ENCODE measurements at places on chromosomes 1 and 21.

- no peak for DNase-seq
Measured at GRCh38 chr1:193333166-193333565, 146.8 kb upstream of the B3GALT2 start.

DNA sequence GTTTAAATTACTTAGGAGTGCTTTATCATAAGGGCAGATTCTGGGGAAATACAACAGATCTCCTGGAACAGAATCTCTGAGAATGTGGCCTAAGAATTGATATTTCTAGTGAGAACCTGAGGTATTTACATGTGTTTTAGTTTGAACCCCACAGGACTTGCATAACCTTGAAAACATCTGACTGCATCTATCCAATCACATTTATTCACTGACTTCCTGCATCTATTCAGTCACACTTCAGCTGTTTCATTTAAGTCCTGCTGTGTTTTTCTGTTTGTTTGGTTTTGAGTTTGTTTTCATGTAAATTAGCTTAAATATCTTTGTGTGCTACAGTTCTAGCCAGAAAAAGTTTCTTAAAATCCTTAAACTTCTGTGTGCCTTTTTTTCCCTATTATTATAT lies 1260.7 kb downstream of the PLA2G4A start:
- DNase-seq, result no peak

GRCh38 chr21:33026878-33027400 lies 1.2 kb downstream of the OLIG2 start:
- DNase-seq, result no peak

- DNase-seq, result no peak
Measured at GRCh38 chr1:214573386-214574318, 22.2 kb upstream of the PTPN14 start.

DNA sequence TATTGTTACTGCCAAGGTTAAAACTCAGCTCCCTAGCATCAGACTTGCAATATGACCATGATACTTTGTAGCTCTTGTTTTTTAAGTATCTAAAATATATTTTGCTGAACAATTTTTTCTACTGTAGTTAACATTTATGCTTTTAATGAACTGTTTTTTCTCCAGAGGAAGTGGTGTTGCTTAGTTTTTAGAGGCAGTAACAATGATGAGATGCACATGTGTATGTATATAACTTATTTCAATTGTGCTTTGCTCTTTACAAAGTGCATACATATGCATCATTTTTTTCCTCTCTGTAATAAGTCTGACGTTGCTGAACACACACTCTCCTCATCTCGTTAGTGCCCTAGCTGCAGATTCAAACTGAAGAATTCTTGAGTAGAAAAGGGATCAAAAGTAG lies 418.8 kb downstream of the ZP4 start:
- DNase-seq, result no peak

DNA sequence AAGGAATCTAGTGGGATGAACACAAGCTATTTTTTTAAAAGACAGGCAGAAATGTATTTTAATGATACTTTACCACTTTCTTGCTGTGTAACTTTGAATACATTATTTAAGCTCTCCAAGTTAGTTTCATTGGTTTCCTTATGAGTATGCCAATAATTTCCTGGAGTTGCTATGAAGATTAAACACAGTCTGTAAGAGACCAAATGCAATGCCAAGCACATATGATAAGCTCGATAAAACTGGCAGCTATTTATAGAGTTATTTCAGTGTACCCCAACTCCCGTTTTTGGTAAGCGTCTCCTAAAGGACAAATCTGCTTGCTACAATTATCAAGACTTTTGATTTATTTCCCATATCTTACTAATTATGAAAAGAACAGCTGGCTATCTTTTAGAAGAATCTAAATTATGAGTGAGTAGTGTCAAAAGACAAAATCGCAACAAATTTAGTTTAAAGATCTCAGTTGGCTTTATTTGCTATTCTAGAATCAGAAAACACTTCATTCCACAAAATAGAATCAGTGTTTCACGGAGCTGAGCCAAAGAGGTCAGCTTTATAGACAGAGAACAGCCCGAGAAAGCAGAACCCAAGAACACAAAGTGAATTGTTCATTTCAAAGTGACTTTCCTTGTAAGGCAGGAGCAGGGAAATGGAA lies 7.2 kb upstream of the MAP10 start:
- no peak for DNase-seq

All from fibroblast of skin of left quadriceps (primary cell).